ENCODE measurements at places on chromosomes 5 and 9.

DNA sequence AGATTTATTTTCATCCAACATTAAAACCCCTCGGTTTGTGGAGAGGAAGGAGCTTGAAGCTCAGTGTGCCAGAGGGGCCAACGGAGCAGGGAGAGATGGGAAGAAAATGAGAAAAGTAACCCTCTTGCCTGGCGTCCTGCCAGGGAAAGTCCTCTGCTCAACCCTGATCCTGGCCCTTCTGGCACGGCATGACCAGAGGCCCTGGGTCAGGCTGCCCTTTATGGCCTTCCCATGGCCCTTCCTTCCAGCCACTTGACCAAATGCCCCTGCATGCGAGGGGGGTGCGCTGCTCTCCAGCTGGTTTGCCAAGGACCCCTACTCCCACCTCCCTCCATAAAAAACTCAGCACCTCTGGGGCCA lies 43.8 kb downstream of the SPRY4 start:
- peak; percentile 50 for DNase-seq

DNA sequence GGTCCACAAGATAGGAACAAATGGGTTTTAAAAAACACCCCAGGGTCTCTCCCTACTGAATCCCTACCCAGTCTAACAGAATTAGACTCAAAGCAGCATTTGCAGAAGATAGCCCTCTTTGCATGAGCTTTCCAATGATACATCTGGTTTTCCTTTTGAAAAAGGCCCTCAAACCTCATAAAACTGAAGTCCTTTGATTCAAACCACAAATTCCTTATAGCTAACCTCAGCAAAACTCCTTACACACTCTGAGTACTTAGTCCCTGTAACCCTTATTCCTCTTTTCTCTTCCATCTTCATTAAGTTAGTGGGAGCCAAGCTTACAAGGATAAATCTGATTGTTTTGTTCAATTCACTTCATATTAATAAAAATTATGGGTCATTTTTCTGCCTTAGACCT lies 90.5 kb upstream of the TNC start:
- DNase-seq = no peak

GRCh38 chr5:72692651-72693442 lies 123.6 kb upstream of the TNPO1 start:
- no peak for DNase-seq

DNA sequence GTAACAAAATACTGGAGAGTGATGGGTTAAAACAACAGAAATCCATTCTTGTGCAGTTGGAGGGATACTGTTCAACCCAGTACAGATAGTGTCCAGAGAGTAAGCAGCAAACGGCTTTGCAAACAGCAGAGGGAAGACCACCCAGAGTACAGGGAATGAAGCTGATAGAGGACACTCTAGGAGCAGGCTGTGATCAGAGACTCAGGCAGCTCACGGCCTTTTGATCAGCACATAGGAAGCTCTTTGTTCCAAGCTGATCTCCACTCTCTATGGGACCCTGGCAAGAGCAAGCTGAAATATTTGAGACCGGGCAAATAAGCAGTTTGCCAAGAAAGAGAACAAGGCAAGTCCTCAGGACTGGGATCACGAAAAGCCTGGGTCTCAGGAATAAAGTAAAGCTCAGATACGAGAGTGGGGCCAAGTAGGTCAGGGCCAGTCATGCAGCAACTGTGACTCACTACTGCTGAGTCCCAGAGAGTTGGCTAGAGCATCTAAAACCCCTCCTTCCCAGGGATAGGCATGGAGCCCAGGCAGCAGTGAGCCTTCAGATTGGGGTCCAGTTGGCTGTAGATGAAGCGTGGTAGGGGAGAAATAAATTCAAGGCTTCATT lies 52.4 kb downstream of the MELK start:
- peak; percentile 21 for DNase-seq

Data from kidney capillary endothelial cell (primary cell).